ENCODE measurements at places on chromosomes 13 and 19.
A peak's percentile ranks its signal among the peaks of the same experiment; 100 is the strongest.

DNA sequence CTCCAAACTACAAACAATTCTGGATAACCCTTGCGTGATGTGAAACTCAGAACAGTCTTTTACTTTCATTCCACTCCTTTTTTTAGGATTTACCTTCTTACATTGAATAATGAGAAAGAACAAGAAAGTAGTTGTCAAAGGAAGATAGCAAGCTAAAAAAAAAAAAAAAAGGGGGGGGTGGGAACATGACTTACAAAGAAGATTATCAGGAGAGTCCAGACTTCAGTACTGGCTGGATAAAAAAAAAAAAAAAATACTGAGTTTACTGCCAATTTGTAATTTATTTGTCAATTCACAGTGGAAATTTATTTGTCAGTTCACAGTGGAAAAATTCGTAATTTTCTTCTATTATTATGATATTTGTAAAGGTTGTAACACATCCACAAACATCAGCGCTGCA, 792.4 kb upstream of the SLITRK5 start:
- no peak for DNase-seq

- DNase-seq = no peak
Observed at GRCh38 chr19:2834294-2834871, 6.9 kb upstream of the ZNF555 start.

- no peak for DNase-seq
Observed at GRCh38 chr19:41311072-41311471, 1.1 kb downstream of the CCDC97 start.

DNA sequence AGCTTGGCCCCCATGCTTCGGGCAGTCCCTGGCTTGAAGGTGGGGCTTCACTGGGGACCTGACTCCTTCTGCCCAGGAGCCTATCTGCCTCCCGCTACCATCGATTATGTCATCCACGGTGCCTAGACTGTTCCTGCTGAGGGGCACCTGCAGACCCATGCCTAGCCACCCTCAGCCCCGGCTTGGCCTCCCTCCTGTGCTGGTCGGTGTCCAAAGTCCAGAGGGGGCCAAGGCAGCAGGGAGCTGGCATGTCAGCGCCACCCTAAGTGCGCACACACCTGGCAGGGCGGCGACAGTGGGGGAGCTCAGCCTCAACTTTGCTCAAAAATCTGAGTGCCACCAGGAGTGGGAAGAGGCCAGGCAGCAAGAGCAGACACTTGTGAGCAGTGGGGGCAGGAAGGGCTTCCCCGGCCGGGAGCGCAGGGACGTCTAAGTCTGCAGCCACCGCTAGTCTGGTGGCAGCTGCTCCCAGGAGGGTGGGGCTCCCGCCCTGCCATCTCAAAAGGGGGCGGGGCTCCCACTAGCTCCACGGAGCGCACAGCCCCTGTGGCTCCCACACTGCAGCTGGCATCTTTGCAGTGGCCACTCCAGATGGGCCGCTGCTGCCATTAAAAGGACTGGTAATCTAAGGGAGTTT, 13.5 kb upstream of the URAD start:
- no peak for DNase-seq

DNA sequence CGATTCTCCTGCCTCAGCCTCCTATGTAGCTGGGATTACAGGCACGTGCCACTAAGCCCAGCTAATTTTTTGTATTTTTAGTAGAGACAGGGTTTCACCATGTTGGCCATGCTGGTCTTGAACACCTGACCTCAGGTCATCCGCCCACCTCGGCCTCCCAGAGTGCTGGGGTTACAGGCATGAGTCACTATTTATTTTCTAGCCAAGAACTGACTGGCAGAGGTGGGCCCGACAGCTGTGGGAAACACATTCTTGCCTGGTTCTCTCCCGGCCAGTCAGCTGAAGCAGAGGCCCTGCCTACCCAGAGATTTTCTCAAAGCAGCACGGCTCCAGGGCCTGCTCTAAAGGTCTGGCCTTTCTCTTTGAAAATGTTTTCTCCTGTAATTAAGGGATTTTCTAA, 108.0 kb downstream of the KCTD15 start:
- DNase-seq = no peak

- DNase-seq = no peak
Observed at GRCh38 chr13:78194904-78195639, 276.4 kb upstream of the EDNRB start.

DNA sequence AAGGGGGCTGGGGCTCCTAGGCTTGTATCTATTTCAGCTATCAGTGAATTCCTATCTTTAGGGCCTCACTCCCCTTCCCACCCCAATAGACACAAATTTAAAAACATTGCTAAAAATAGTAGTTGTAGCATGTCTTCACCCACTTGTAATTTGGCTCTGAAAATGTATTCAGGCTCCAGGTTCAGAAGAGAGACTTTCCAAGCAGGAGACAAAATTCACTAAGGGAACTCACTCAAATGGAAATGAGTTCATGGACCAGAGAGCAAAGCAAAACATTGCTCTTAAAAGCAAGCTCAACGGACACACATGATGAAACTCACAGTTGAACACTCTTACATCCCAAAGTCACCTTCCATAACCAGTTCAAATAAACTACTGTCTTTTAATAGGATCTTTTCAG, 36.8 kb downstream of the PHF11 start:
- DNase-seq = no peak

- DNase-seq = no peak
Observed at GRCh38 chr19:416416-416815, 7.5 kb upstream of the C2CD4C start.

DNA sequence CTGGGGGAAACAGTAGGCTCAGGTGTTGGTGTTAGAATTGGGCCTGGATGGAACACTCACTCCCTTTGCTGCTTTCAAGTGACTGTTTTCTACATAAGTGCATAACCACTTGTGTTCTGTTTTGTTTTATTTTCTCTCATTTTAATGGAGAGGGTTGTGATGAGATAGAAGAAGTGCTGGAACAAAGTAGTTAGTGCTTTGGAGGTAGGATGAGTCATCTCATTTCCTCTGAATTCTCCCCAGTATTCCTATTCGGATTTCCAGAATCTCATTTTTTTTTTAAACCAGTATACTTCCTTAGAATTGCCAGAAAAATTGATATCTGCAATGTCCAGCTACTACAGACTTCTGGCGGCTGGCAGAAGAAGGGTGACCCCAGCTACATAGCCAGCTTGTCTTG, 575.9 kb downstream of the MYO16 start:
- DNase-seq = no peak

- DNase-seq = no peak
Observed at GRCh38 chr19:28372576-28373247, 840.2 kb downstream of the UQCRFS1 start.

- peak; percentile 33 for DNase-seq
Observed at GRCh38 chr19:54481326-54481930, 8.3 kb upstream of the CDC42EP5 start.

DNA sequence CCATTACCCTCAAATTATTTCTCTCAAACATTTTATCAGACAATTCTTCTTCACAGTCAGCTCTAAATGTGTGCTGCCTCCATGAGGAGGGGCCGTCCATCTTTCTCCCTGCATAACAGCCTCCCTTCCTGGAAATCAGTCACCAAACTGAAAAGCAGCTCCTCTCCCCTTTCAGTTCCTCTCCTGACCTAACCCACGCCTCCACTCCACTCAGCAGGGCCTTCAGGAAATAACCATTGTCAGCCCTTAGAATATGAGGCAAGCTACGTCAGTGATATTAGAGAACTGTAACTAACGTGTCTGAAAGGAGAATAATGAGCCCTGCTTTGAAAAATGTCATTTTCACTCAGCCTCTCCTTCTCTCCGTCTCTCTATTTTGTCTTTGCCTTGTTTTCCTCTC, 116.2 kb downstream of the OLFM4 start:
- no peak for DNase-seq

Measured in activated T-cell treated with anti-CD3 and anti-CD28 coated beads for 24 hours (primary cell).